ENCODE measurements at places on chromosomes 1 and 21.

DNA sequence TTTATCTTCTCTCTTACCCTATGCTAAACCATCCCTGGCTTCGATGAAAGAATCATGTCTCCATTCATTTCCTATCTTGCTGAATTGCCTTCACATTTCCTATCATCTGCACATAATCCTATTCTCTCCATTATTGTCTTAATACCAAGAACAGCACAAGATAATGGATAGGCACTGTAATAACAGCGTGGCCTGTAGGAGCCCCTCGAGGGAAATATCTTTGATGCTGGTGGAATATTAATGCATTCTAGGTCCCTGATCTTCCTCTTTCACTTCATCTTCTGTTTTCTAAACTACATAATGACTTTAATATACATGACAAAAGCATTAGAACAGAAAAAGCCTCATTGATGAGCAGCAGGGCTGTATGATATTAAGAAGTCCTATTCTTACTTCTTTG, 720.6 kb downstream of the RWDD3 start:
- DNase-seq = no peak

DNA sequence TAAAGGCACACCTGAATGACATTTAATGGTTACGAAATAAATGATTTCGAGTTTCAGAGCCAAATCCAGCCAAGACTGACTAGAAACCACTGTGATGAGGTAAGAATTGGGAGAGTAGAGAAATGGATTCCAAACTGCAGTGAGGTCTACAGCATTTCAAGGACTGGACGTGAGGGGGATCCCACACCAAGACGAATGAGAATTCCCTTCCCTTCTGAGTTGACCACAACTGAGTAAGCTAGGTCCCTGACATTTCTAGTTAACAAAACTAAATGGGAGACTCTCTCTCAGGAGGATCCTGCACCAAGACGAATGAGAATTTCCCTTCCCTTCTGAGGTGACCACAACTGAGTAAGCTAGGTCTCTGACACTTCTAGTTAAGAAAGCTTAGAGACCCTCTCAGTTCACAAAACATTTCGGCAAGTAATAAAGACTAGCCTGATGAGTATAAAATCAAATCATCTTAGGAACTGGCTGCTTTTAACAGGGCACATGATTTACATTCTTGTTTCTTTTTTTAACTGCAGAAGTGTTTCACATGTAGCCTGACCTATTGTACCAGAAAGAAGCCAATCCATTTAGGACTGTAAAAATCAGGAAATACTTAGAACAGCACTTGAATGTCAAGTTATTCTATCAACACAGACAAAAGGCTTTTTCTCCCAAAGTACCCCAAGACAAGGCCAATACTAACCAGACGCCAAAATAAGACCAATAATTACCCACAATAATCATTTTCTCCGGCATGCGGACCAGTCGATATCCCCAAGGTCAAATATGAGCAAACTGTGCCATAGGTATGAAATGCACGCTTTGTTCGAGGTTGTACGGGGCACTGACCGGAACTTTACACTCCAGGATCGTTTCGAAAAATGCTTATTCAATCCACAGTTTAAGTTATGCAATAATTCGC, 1.4 kb upstream of the SPATA1 start:
- no peak for DNase-seq

- DNase-seq = no peak
Observed at GRCh38 chr1:230340526-230341161, 85.5 kb downstream of the PGBD5 start.

DNA sequence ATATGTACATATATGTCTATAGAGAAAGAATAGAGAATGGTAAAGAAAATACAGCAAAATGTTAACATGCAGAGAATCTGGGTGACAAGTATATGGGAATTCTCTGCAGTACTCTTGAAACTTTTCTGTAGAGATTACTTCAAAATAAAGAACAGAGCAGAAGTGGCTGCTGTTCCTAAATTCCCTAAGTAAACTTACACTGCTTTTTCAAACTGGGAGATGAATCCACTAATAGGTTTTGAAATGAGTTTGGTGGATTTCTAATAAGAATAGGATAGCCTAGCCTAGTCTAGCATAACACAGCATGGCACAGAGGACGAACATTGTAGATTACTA, 450 bp upstream of the CR2 start:
- DNase-seq = no peak

- no peak for DNase-seq
Observed at GRCh38 chr21:39610703-39611102, 2.0 kb upstream of the B3GALT5 start.

DNA sequence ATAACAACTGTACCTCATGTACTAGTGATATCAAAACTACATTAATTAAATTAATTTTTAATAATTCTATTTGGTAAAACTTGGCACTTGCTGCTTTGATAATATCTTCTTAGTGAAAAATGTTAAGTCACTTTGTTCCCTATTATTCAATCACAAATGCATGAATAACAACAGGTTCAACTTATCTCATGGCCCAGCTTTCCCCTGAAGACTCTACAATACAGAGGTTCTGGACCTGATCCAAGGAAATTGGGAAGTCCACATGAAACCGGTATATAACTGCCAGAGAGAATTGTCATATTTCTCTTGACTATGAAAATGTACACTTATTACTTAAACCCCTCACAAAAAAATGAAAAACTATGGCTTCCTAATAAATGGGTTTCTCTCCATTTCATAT, 33.9 kb upstream of the PTPRC start:
- DNase-seq = no peak
